ENCODE measurements at places on chromosomes 16 and 17.

DNA sequence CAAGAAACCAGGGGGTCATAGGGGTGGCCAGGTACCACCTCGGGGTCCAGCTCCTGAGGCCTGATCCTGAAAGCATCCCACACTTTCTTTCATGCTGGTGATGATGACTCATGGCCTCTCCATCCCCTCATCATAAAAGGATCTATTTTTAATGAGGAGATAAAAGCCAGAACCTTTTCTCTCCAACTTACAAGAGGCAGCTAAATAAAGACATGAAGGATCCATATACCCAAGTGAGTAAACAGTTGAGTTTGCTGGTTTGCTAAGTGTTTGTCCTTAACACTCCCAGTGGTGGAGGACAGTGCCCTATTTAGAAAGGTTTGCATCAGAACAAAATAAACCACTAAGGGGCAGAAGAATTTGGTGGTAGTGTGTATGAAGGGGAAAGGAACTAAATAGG, 383.8 kb downstream of the GRIN2A start:
- no peak for DNase-seq

GRCh38 chr17:31248986-31249834, 47.8 kb downstream of the OMG start:
- no peak for DNase-seq

- no peak for DNase-seq
Observed at GRCh38 chr17:5583426-5584382, 605 bp downstream of the NLRP1 start.

DNA sequence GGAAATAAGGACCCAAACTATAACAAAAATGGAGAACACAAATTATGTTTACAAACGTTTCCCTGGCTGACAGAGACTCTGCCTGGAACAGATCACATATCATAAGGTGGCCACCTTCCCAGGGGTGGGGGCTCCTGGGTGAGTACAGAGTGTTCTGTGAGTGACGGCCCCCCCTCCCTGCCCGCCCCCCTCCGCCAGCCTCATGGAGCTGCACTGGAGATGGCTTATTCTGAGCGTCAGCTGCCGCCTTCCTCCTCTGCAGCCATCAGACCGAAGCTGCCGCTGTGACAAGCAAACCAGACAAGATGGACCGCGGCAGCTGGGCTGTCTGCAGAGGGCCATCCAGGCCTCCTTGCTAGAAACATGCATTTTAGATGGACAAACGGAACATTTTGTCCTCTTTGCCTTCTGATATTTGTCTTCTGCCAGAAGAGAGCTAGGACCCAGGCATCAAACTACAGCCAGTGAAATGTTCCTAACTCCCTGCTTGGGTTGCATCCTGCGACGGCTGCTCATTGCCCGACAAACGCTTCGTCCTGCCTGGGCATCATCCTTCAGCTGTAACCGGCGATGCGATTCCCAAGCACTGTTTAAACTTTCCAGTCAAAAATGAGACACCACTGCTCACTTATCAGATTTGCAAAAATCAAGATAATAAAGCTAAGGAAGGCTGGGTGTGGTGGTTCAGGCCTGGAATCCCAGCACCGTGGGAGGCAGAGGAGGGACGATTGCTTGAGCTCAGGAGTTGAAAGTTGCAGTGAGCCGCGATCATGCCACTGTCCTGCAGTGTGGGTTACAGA, 15.3 kb upstream of the RPTOR start:
- DNase-seq, result no peak
